D341Med (cell line): ENCODE measurements at places on chromosomes 5 and 9.

DNA sequence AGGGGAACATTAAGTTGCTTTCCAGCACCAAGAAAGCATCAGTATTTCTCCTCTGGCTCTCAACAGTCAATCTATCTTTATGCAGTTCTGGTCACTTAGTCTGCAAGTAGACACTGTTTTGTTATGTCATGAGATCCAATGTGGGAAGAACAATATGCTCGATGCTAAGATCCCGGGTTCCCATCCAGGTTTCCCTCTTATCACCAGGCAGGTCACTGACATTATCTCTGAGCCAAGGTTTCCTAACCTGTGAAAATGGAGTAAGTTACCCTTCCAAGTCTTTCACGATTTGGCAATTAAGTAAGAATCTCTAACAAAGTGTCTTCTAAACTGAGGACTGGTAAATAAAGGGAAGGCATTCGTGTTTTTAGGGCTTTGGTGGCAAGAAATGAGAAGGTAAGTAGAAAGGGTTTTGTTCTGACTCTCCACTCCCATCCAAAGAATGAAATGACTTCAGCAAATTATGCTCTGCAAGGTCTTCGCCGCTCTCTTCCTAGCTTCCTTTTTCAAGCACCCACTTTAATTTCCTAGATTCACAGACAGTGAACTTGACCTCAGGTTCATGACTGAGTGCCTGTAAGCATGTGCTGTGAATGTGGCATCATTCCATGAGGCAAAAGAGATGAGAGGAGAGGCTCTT lies 86.4 kb downstream of the DCP2 start:
- no peak for DNase-seq

DNA sequence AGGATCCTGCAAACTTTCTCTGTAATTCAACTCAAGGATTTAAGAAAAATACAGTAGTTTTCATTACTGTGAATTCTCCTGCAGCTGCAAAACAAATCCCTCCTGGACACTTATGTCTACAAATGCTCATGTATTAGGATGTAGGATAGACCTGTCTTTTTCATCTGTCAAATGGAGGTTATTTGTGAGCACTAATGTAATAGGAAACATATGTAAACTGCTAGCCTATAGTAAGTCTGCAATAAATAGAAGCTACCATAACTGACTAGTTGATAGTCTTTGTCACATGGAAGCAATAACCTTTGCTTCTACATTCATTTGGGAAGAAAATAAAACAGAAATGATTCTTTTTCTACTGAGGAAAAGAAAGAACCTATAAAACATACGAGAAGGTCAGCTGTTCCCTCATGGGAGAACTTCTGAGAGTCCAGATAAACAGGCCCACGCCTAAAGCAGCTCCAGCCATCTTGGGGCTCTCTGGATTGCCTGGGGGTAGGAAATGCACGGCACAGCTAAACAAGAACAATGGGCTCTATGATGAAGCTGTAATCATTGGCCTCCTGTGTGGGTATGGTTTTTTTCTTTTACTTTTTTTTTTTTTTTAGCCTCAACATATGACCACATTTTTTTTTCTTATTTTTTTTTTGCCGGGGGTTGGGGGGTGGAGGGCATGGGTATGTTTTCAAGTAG lies 6.2 kb downstream of the KCNV2 start:
- no peak for DNase-seq

GRCh38 chr5:37304888-37305287 lies 55.7 kb upstream of the CPLANE1 start:
- DNase-seq = no peak

DNA sequence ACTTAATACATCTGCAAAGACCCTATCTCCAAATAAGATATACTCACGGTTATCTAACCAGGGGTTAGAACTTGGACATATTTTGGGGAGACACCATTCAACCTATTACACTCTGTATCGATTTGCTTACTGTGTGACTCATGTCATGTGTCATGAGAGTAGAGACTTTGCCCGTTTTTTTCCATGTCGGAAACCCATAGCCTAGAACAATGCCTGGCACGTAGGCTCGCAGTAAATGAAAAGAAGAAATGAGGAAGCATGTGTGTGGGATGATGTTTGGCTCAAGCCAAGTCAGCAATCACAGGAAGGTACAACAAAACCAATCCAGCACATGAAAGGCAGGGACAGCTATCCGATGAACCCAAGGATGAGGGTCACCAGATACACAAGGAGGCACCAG lies 94.6 kb upstream of the DNAH5 start:
- no peak for DNase-seq

DNA sequence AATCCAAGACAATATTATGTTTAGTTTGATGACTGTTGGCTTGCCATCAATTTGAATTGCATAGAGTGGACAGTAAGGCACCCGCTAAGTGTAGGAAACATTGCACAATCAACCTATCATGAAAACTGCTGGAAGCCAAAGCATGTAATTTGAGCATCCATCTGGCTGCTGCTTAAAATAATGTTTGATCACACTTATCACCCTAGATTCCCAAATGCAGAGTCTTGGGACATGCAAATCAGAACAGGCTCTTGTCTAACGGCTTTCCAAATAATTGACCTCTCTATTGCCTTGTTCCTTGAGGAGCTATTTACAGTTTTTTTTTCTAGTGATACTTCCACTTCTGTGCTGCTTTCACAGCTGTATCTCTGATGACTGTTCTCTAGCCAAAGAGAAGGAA lies 342.1 kb downstream of the PRR16 start:
- DNase-seq = no peak

- DNase-seq = no peak
Observed at GRCh38 chr9:137784641-137785513, 92.7 kb upstream of the CACNA1B start.

GRCh38 chr5:10439692-10440091 lies 2.0 kb upstream of the ROPN1L start:
- no peak for DNase-seq

DNA sequence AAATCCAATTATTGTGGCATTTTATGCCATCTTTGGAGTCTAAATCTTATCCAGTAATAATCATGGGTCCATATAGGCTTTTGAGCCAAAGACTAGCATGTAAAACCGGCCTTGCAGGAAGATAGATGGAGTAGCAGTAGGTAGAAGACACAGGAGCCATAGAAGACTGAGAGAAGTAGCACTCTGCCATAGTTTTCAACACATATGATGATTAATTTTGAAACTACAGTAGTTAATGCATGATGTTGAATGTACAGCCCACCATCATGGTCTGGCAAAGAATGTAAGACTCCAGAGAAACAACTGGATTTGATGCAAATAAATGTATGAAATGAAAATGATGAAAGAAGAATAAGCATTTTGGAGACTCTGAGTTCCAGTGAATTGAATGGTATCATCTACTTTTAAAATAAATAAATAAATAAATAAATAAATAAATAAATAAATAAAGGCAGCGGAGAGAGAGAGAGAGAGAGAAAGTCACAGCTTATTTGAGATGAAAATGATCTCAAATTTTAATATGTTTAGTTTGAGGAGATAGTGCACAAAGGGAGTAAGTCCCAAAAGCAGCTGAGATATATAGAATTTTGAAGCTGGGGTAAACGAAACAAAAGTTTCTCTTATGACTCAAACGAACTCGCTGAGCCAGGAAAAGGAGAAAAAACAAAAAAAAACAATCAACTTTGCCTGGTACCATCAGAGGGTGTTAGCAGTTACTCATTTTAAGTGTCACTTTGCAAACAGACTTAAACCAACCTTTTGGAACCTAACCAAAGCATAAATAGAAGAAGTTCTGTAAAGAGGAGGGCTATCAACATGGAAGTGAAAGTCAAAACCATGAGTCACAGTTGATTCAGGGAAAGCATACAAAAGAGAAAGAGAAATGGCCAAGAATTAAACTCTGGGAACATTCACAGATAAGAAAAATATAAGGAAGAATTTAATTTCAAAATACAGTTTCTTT lies 388.7 kb downstream of the CETN3 start:
- DNase-seq = no peak

DNA sequence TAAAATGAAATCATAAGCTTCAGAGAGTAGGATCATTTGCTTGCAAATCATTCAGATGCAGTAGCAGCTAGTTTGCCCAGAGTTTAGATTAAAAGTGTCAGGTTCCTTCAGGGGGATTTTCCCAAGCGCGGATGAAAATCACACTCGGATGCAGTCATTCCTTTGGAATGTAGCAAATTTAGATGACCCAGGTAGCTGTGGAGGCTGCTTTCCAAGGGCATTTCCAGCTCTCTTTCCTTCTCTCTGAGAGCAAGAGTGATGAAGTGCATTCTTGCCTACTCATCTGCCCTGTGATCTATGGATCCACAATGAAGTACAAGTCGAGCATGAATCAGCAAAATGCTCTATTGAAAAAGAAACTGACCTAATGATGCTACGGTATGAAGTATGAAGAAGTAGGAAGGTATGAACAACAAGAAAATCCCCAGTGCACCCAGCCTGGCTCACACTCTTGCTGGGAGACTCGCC lies 200.2 kb downstream of the PLK2 start:
- DNase-seq = peak; percentile 12

GRCh38 chr5:17995997-17996396 lies 361.7 kb downstream of the TAF11L14 start:
- DNase-seq = no peak

GRCh38 chr5:128572930-128573319 lies 34.9 kb upstream of the FBN2 start:
- no peak for DNase-seq

DNA sequence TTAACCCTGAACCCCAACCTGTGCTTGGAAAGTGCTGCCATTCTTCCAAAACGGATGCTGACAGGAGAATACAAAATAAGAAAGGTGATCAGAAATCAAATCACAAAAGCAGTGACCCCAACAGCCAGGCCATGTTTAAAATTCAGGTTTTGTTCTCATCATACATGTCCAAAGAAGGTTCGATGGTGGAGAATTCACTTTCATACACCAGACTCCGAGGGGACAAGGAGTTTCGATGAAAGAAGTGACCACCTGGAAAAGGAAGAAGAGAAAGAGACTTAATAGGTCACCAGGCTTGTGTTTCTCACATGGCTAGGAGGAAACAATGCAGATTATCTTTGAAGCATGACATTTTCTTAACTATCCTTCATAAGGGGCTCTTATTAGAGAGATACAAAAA lies 12.5 kb upstream of the TBC1D9B start:
- DNase-seq = no peak

DNA sequence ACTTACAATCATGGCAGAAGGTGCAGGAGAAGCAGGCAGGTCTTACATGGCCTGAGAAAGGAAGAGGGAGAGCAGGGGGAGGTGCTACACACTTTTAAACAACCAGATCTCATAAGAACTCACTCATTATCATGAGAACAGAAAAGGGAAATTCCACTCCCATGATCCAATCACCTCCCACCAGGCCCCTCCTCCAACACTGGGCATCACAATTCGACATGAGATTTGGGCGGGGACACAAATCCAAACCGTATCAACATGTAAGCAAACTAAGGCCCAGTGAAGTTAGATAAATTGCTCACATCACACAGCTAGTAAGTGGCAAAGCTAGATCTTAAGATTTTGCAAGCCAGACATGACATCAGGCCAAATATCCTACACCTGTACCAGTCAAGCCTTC lies 48.3 kb upstream of the RIC1 start:
- DNase-seq = no peak

DNA sequence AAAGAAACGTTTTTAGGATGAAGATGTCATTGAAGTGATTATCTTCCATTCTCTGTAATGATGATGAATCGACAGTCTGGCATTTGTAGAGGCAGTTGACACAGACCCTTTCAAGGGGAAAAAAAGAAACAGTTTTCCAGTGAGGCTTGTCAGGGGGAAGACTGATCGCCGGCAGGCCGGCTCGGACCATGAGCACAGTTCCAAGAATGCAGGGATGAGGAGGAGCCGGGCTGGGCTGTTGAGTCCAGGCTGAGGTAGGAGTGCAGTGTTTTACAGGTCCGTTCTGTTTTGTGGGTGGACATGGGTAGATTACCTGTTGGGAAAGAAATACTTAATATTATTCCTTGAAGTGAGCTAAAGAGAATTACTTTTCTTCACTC lies 194.6 kb downstream of the AOPEP start:
- DNase-seq = no peak

- no peak for DNase-seq
Observed at GRCh38 chr5:40875958-40876357, 33.3 kb upstream of the C7 start.

- no peak for DNase-seq
Observed at GRCh38 chr5:1324719-1325190, 20.1 kb downstream of the CLPTM1L start.

DNA sequence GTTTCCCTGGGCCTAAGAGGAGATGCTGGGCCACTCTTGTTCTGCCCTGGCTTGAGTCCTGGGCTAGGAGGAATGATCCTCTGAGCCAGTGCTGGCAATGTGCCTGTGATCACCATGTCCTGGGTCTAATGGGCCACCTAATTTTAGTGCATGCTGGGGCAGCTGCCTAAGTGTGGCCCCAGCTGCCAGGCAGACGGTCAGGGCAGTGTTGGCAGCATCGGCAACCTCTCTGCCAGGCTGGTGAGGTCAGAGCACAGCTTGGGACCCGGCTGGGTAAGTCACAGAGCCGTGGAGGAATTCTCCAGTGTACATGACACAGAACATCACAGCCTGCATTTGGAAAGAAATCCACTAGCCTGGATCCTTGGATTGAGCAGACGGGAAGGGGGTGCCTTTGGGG lies 21.4 kb upstream of the PITX1 start:
- no peak for DNase-seq

DNA sequence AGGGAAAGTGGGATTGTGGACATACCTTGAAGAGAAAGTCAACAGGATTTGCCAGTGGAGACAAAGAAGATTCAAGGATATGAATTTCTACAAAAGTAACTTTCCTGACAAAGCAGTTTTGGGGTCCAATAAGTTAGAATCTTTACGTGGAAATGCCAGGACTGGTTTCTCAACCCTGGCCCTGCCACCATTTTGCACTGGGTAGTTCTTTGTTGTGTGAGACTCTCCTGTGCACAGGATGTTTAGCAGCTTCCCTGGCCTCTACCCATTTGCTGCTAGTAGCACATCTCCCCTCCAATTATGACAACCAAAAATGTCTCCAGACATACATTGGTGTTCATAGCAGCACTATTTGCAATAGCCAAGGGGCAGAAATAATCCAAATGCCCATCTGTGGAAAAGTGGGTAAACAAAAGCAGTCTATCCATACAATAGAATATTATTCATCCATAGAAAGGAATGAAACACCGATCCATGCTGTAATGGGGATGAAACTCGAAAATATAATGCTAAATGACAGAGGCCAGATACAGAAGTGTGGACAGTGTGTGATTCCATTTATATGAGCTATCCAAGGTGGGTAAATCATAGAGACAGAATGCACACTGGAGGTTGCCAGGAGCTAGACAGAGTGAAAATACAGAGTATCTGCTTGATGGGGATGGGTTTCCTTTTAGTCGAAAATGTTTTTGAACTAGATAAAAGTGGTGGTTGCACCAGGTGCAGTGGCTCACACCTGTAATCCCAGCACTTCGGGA lies 91.4 kb downstream of the NSUN2 start:
- no peak for DNase-seq

- DNase-seq = no peak
Observed at GRCh38 chr5:127916885-127917573, 166.5 kb upstream of the SLC12A2 start.
